ENCODE measurements at places on chromosomes 2 and 18. TPM values are rescaled to one million over a fixed set of nuclear protein-coding genes. Genes with fewer than 3 reads are reported as not detected.

- no peak overlapping the region for H3K4me3 ChIP-seq
- no peak for DNase-seq
- no peaks in the 10 kb centered on the region for H3K27me3 ChIP-seq
These were observed 2.3 kb upstream of the PLCD4 start for GRCh38 chr2:218605432-218605831.

GRCh38 chr2:161384864-161385263 is 31.2 kb upstream of the TBR1 start:
- DNase-seq, result peak; percentile 18
- H3K27ac ChIP-seq, result no peak overlapping the region
- no peaks in the 10 kb centered on the region for H3K27me3 ChIP-seq
- H3K4me1 ChIP-seq, result peaks cover 11% of the 10 kb centered on the region
- H3K4me3 ChIP-seq, result no peak overlapping the region

The TWIST2 gene
- total RNA-seq, result not detected

DNA sequence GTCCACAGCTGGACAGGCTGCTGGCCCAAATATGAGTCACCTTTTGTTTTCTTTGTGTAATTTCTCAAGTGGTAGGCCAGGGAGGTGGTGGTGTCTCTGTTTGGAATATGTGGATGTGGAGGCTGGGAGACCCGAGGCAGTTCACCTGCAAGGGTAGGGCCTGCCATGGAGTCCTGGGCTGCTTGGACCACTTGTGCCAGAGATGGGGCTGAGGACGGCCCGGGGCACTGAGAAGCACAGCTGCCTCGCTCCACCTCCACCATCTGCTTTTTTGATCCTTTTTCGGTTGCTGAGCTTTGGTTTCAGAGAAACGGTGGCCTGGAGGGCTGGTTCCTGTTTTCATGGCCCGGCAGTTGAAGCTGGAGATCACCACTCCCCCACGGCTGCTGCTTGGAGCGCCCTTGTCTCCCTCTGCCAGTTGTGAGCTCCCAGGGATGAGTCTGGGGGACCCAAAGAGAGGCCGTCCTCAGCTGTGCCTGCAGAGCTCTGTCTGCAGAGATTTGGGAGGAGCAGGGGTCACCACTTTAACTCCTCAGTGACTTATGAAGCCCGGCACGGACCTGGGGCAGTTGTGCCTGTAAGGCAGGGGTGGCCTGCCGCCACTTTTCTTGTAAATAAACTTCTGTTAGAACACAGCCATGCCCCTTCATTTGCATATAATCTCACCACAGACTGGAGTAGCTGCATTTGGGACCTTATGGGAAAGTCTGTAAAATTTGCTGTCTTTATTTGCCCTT is 67.6 kb upstream of the MCFD2 start:
- H3K4me1 ChIP-seq, result peaks cover 85% of the 10 kb centered on the region
- H3K27ac ChIP-seq, result peak overlapping the region; percentile 71
- peaks cover 38% of the 10 kb centered on the region for H3K36me3 ChIP-seq
- no peaks in the 10 kb centered on the region for H3K27me3 ChIP-seq
- no peak for DNase-seq

DNA sequence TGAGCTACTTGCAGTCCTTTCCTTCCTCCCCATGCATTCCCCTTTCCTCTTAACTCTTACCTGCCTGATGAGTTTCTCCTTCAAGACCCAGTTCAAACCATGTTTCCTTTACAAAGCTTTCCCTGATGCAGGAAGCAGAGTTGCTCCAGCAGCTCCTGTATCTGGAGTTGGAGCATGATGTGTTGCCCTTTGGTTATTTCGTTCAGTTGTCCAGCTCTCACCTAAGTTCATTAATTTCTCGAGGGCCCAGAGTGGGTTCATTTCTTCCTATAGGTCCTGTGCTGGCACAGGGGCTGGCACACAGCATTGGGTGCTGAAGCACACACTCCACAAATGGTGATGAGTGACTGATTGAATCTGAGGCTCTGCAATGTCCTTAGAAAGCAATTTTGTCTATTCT is 23.0 kb upstream of the TMEM214 start:
- H3K4me1 ChIP-seq, result peaks cover 2% of the 10 kb centered on the region
- no peak overlapping the region for H3K27ac ChIP-seq
- H3K4me3 ChIP-seq, result no peak overlapping the region
- no peaks in the 10 kb centered on the region for H3K36me3 ChIP-seq
- no peaks in the 10 kb centered on the region for H3K27me3 ChIP-seq
- no peak for DNase-seq

DNA sequence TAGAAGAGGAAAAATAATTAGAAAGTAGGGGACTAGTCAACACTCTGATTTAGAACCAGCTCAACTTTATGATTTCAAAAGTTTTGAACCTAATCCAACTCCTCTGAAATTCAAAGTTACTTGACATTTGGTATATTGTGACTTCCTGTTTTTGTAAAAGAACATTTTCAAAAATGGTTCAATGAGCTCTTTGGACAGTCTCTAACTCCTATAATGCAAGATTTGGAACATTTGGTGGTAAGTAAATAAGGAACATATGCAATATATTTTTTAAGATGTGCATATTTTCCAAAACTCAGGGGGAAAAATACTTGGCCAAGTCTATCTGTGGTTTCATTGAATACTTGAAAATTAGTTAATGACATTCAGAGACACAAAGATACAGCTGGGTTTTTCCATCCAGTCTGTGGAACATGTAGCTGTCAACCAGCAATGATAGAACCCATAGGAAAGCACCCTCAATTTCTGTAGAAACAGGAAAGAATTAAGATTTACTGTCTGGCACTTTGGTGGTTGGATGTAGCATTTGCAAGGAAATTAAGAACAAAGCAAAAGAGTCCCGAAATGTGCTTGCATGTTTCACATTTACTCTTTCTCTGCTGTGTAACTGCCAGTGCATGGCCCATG is 17.0 kb upstream of the ANKRD44 start:
- H3K36me3 ChIP-seq, result peaks cover 3% of the 10 kb centered on the region
- H3K27ac ChIP-seq, result peak overlapping the region; percentile 89
- DNase-seq, result no peak
- no peaks in the 10 kb centered on the region for H3K27me3 ChIP-seq
- H3K4me1 ChIP-seq, result peaks cover 60% of the 10 kb centered on the region
- peak overlapping the region; percentile 25 for H3K4me3 ChIP-seq

GRCh38 chr2:43773876-43774613 is at the start of gene DYNC2LI1:
TSS of gene DYNC2LI1 (plus strand) at chr2:43774039. CDS start at chr2:43774139, 100 bp downstream.
- no peaks in the 10 kb centered on the region for H3K36me3 ChIP-seq
- peak within 1 kb of the TSS; percentile 79 for H3K27ac ChIP-seq
- H3K27me3 ChIP-seq, result no peaks in the 10 kb centered on the region
- DNase-seq, result peak; percentile 90

The GDF7 gene
- not detected for total RNA-seq

DNA sequence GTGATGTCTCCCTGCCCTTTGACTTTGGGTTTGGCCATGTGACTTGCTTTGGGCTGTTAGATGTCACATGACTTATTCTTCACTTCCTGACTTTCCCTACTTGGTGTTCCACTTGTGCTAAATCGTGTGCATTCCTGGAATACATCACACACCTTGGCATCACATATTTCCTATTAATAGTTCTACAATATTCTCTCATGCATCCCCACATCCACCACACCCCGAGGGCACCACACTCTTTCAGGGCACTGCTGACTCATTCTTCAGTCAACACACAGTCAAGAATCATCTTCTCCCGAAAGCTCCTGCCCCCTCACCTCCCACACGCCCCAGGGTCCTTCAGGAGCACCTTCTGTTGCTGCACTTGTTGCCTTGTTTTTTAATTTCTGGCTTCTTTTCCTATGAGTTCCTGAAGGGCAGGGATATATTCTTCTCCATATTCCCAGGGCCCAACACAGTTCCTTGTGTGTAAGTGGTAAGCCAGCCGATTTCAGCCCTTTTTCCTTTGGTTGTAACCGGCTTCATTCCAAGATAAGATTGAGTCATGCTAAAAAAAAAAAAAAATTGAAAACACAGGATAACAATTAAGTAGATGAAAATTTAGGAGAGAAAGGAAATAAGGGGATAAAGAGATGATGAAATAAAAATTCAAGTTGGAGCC is 341.4 kb downstream of the SLC4A3 start:
- no peak overlapping the region for H3K4me3 ChIP-seq
- H3K27me3 ChIP-seq, result no peaks in the 10 kb centered on the region
- DNase-seq, result no peak
- no peaks in the 10 kb centered on the region for H3K4me1 ChIP-seq
- no peak overlapping the region for H3K27ac ChIP-seq
- H3K36me3 ChIP-seq, result no peaks in the 10 kb centered on the region

DNA sequence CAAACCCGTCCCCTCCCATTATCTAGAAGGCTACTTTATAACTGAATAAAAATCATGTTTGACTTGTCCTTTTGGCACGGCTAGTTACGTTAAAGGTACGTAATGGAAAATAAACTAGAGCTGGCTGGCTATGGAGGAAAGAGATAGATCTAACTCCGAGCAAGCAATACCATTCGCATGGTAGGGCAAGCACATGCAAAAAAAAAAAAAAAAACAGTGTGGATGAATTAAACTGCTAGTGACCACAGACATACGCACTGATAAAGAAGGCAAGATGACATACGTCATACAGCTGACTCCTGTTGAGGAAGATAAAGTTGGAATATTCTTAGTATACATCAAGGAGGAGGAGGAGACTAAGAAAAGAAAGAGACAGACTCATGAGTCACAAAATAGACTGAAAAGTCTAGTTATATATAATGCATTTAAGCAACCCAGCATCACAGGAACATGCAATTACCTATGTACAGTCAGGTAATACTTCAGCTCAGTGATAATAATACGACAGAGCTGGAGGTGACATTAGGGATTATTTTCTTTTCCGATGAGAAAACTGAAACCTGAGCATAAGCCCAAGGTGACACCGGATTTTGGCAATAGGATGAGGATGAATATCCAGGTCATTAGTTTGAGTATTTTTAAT is 37.9 kb upstream of the NARS1 start:
- no peak overlapping the region for H3K4me3 ChIP-seq
- peaks cover 21% of the 10 kb centered on the region for H3K4me1 ChIP-seq
- H3K27me3 ChIP-seq, result no peaks in the 10 kb centered on the region
- H3K27ac ChIP-seq, result no peak overlapping the region
- no peak for DNase-seq

DNA sequence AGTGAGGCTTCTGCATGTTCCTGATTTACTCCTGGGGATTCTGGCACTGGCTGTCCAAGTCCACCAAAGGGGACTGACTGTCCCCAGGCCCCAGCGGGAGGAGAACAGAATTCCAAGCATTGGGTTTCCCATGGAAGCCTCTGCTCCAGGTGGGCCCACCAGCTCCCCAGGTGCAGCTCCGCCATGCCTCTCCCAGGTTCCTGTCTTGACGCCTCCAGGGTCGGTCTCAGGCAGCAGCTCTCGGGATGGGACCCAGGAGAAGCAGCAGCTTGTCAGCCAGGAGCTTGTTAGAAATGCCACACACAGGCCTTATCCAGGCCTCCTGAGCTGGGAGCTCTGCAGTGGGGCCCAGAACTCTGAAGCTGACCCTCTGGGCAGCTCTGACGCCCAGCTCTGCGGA is 47.9 kb downstream of the DCDC2C start:
- H3K4me1 ChIP-seq, result no peaks in the 10 kb centered on the region
- no peak overlapping the region for H3K4me3 ChIP-seq
- H3K27ac ChIP-seq, result no peak overlapping the region

DNA sequence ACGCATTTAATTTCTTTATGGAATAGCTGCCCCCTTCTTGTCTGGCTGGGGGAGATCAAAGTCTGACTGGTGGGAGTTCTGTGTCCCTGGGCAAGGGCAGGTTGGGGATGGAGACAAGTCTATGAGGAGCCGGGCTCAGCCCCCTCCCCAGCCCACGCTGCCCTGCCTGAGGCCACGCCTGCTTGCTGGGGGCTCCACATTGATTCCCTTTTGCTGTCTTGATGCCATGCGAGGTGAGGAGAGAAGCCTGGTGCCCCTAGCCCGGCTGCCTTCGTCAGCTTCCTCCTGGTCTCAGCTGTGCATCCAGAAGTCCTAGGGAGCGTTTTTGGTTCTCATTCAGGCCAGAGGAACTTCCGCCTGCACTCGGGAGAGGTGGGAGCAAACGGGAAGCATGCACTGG is 247.9 kb downstream of the NDUFA10 start:
- no peak overlapping the region for H3K4me3 ChIP-seq
- no peak for DNase-seq
- no peaks in the 10 kb centered on the region for H3K27me3 ChIP-seq
- no peaks in the 10 kb centered on the region for H3K36me3 ChIP-seq
- no peak overlapping the region for H3K27ac ChIP-seq

DNA sequence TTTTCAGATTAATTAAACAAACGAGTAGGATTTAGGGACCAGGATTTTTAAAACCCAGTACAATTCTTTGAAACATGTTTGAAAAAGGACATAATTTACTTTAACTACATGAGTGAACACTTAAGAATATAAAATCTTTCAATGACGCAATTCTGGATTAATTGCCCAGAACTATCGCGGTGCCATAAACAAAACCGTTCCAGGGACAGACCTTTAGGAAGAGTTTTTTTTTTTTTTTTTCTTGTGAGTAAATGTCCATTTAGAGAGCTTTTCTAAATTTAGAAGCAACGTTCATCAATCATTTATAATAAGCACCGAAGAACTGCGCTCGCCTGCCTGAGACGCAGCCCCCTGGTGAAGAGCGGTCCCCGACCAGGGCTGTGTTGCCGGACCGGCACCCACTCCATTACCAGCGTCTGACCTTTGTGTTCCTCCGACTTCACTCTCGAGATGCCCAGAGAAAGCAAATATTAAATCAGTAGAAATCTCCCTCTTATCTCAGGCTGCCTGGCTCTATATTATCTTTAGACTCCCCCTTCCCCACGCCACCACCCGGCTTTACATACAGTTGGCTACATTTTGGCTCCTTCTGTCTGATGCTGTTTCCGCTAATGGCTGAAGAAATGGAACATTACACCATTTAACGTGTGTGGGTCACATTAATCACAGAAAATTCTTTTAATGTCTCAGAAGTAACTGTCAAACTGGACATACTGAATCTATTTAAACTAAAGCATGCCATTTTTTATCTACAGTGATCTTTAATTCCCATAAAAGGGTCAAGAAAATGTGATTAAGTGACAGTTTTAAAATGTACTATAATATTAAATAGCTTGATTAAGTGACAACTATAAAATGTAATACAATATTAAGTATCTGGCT is 364.0 kb upstream of the MEIS1 start:
- H3K36me3 ChIP-seq, result no peaks in the 10 kb centered on the region
- no peak overlapping the region for H3K27ac ChIP-seq
- H3K4me1 ChIP-seq, result no peaks in the 10 kb centered on the region
- no peak for DNase-seq
- no peak overlapping the region for H3K4me3 ChIP-seq
- H3K27me3 ChIP-seq, result no peaks in the 10 kb centered on the region

The UGT1A7 gene
- not detected for total RNA-seq

- H3K4me1 ChIP-seq, result no peaks in the 10 kb centered on the region
- no peaks in the 10 kb centered on the region for H3K27me3 ChIP-seq
- no peak overlapping the region for H3K27ac ChIP-seq
- H3K4me3 ChIP-seq, result no peak overlapping the region
- H3K36me3 ChIP-seq, result peaks cover 7% of the 10 kb centered on the region
- DNase-seq, result no peak
These were observed 55.3 kb downstream of the C2orf76 start for GRCh38 chr2:119311371-119311770.

The BMPR2 gene
- total RNA-seq, result 5.5 TPM

GRCh38 chr18:14089191-14089590 is 43.0 kb downstream of the ZNF519 start:
- peaks cover 3% of the 10 kb centered on the region for H3K27me3 ChIP-seq
- no peak for DNase-seq
- H3K4me1 ChIP-seq, result no peaks in the 10 kb centered on the region
- no peak overlapping the region for H3K27ac ChIP-seq
- no peaks in the 10 kb centered on the region for H3K36me3 ChIP-seq
- no peak overlapping the region for H3K4me3 ChIP-seq

Data from activated naive CD4-positive, alpha-beta T cell treated with anti-CD3 and anti-CD28 coated beads for 36 hours (primary cell).